PC-9 (cell line): ENCODE measurements at places on chromosomes 6 and 20.

DNA sequence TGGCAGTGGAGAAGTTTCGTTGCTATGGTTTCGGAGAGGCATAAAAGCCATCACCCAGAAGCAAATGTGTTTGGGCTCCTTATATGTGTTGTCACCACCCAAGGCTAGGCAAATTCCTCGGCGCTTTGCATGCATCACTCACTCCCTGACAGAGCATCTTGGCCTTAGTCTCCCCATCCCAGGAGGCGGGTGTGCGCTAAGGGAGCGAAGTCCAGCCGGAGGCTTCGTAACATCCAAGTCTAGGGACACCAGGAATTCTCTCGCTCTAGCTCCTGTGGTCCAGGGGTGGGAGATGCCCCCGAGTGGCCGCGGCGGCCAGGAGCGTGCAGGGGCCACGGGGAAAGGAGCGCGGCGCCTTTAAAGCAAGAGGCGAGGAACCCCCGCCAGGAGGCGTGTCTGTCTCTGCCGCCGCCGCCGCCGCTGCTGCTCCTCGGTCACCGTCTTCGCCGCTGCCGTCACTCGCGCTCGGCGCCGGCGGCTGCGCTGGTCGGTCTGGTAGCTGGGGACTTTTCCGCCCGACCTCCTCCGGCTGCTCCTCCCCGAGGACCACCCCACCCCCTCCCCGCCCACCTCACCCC lies at the start of gene GRIK2:
Gene GRIK2, plus strand, starts transcription at position 458 of the 578 bp plus-strand sequence.
- peak; percentile 49 for DNase-seq

DNA sequence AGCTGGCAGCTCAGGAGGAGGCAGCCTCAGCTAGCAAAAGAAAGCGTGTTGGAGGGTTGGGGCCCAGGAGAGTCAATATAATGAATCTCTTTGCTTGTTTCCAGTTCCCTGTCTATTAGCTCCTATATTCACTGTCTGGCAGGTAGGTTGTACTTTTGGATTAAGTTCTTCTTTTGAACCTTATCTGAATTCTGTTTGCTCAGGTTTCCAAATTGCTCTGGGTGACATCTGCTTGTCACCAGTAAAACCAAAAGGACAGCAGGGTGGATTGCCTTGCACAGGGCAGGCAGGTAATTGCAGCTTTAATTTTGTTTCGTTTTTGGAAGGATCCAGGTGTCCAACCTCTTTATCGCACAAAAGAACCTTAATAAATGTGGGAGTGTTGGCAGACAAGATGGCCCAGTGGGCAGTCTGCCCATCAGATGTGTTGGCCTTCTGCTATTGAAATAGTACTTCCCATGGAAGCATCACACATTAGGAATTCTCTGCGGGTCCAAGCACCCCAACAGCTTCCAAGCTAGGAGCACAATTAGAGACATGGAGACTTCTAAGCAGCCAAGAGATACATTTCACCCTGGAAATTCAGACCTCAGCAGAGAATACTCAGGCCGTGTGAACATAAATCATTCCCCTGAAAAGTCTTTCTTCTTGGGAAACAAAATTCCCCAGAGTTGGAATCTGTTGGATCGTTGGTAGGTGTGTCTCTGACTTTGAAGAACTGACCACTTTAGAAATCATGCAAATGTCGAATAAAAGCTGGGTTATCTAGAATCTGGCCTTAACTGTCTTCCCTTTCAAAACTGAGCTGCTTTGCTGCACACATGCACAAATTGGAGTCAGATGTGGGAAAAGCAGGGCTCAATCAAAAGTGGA lies 286.9 kb upstream of the BMP2 start:
- DNase-seq = no peak

DNA sequence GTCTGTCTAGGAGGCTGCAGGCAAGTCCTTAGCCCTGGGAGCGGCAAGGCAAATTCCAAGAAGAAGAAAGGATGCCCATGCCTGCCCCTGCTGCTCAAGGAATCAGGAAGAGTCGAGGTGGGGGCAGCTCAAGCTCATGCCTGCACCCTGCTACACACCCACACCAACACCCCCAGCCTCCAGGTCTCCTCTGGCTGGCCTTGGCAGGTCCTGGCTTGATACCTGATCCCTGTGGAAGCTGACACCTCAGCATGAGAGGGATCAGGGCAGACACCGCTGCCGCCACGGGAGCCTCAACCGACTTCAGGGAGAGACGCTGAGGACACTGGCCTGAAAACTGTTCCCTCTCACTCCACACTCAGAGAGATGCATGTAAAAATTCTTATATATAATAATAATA lies 35.5 kb upstream of the MAFB start:
- DNase-seq = no peak

- DNase-seq = no peak
These were observed 241.8 kb downstream of the TTLL2 start for GRCh38 chr6:167566711-167567141.
